ENCODE measurements at places on chromosomes 5 and 9. TPM values are rescaled to one million over a fixed set of nuclear protein-coding genes. Genes with fewer than 3 reads are reported as not detected.

PCDHA12 gene
- not detected for total RNA-seq

ADAMTSL2 gene
- not detected for total RNA-seq

WDR38 gene
- not detected for total RNA-seq

NMUR2 gene
- not detected for total RNA-seq

MPDZ gene
- 52.3 TPM for total RNA-seq

NEUROG1 gene
- not detected for total RNA-seq

NIPAL4 gene
- not detected for total RNA-seq

PLAC8L1 gene
- 0.80 TPM for total RNA-seq

PPP1R2B gene
- total RNA-seq: not detected

IL33 gene
- 13.8 TPM for total RNA-seq

SLC6A18 gene
- total RNA-seq: not detected

BRINP1 gene
- not detected for total RNA-seq

All from endothelial cell of umbilical vein (primary cell).